Naive thymus-derived CD8-positive, alpha-beta T cell (primary cell): ENCODE measurements at places on chromosomes 7 and 10.

- H3K27me3 ChIP-seq, result no peaks in the 10 kb centered on the region
- H3K4me1 ChIP-seq, result no peaks in the 10 kb centered on the region
- H3K4me3 ChIP-seq, result no peak overlapping the region
- no peak for DNase-seq
- no peak overlapping the region for H3K27ac ChIP-seq
- no peaks in the 10 kb centered on the region for H3K36me3 ChIP-seq
Measured at GRCh38 chr10:56874950-56875349, 513.9 kb upstream of the ZWINT start.

GRCh38 chr10:118850418-118851061, 95.8 kb upstream of the CACUL1 start:
- peak; percentile 36 for DNase-seq
- peaks cover 5% of the 10 kb centered on the region for H3K27me3 ChIP-seq
- H3K4me3 ChIP-seq, result no peak overlapping the region
- no peak overlapping the region for H3K27ac ChIP-seq

- no peaks in the 10 kb centered on the region for H3K36me3 ChIP-seq
- no peaks in the 10 kb centered on the region for H3K4me1 ChIP-seq
- no peak overlapping the region for H3K27ac ChIP-seq
- no peak overlapping the region for H3K4me3 ChIP-seq
Measured at GRCh38 chr7:154672659-154673415, 330.1 kb downstream of the PAXIP1 start.

DNA sequence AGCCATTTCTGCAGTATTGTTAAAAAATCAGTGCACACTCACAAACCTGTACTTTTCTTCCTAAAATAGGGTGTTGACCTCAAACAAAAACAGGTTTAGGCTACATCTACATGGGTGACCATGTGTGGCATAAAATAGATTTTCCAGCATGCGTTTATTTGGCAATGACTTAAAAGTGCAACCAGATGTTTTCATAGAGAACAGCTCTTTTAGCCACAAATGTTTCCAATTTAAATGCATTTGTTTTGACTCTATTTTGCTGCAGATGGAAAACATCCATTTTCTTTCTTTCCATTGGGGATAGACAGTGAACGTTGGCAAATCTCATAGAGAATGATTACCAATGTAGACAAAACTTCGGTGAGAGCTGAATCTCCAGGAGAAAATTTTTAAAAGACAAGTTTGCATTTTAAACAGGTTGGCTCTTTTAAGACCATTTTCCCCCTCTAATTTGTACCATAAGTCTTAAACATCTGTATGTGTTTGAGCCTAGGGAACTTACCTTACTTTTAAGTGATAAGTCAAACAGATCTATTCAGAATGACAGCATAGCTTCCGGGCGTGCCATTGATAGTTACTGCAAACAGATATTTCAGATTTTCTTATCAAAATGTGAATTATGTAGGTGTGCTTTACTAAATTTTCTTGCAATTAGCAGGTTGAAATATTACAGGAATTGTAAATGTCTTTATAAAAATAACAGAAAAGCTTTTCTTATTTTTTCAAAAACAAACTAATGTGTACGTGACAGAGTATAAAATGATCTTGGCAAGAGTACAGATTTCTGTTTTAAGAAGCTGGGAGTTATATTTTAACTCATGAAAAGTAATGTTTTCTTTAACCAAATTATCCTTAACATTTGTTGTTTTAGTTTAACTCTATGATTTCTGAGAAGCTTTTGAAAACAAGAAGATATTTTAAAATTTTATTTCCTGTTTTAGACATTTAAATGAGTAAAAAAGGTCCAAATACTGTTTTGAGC, 144.9 kb downstream of the HGF start:
- H3K36me3 ChIP-seq, result no peaks in the 10 kb centered on the region
- H3K4me3 ChIP-seq, result no peak overlapping the region
- H3K27ac ChIP-seq, result no peak overlapping the region
- no peak for DNase-seq

GRCh38 chr10:133041101-133041500, 46.6 kb upstream of the ADGRA1 start:
- DNase-seq, result no peak
- no peaks in the 10 kb centered on the region for H3K4me1 ChIP-seq
- no peaks in the 10 kb centered on the region for H3K36me3 ChIP-seq

DNA sequence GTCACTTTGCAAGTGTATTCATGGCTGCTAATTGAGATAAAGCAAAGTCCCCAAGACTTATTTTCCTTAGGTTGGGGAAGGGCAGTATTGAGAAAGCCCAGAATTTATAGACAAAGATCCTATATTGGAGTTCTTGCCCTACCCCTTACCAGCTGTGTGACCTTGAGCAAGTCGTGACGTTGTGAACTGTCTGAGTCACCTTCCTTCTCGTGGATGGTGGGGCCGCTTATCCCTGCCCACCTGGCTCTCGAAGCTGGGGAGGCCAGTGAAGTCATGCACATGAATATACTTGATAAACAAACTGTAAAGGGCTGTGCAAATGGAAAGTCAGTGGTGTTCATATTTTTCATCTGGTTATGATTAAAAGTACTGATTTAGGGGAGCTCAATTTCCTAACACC, 127.4 kb downstream of the TACC2 start:
- peaks cover 41% of the 10 kb centered on the region for H3K27me3 ChIP-seq
- no peak for DNase-seq
- H3K36me3 ChIP-seq, result no peaks in the 10 kb centered on the region
- H3K4me1 ChIP-seq, result no peaks in the 10 kb centered on the region
- no peak overlapping the region for H3K4me3 ChIP-seq

- no peak for DNase-seq
- H3K4me3 ChIP-seq, result no peak overlapping the region
- peaks cover 43% of the 10 kb centered on the region for H3K36me3 ChIP-seq
- H3K4me1 ChIP-seq, result no peaks in the 10 kb centered on the region
- no peaks in the 10 kb centered on the region for H3K27me3 ChIP-seq
- H3K27ac ChIP-seq, result no peak overlapping the region
Measured at GRCh38 chr7:66379542-66380160, 174.5 kb downstream of the TPST1 start.

- H3K4me3 ChIP-seq, result no peak overlapping the region
- H3K27ac ChIP-seq, result peak overlapping the region; percentile 4
- H3K27me3 ChIP-seq, result peaks cover 3% of the 10 kb centered on the region
- peaks cover 2% of the 10 kb centered on the region for H3K4me1 ChIP-seq
- DNase-seq, result no peak
Measured at GRCh38 chr7:93027044-93027443, 90.7 kb downstream of the SAMD9 start.

- H3K4me3 ChIP-seq, result no peak overlapping the region
- H3K36me3 ChIP-seq, result no peaks in the 10 kb centered on the region
- peaks cover 23% of the 10 kb centered on the region for H3K27me3 ChIP-seq
- H3K4me1 ChIP-seq, result no peaks in the 10 kb centered on the region
- no peak for DNase-seq
- H3K27ac ChIP-seq, result no peak overlapping the region
Measured at GRCh38 chr10:35908451-35908850, 266.4 kb upstream of the FZD8 start.

DNA sequence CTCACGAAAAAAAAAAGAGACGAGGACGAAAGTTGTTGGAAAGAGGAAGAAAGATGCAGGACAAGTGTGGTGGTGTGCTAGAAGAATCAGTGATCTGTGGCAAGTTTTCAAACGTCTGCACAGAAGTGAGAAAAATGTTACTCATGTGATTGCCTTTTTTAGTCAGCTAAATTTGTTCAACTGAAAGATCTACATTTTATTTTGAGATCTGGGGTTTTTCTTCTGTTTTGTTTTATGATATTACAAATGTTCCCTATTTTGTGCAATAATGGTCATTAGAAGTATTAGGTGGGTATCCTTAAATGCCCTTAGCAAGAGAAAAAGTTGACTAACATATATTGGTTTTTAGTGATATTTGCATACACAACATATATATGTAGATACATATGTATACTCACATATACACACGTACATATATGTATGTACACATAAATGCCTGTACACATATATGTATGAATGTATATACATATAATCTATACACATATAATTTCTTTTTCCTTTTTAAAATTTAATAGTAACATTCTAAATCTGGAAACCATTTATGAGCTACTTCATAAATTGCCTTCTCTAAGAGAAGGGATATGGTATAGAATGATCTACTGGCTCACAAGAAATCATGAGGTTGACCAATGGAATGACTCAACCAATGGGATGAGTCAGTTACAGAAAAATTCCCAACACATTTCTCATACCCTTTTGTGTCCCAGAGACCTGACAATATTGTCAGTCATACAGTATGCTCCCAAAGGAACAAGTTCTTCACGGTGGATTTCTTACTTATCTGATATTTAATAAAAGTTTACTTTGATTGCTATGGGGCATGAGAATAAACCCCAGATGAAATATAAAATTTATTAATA, 38.4 kb downstream of the SLC39A12 start:
- H3K4me3 ChIP-seq, result no peak overlapping the region
- peaks cover 2% of the 10 kb centered on the region for H3K4me1 ChIP-seq
- no peak overlapping the region for H3K27ac ChIP-seq
- DNase-seq, result no peak
- H3K36me3 ChIP-seq, result no peaks in the 10 kb centered on the region

DNA sequence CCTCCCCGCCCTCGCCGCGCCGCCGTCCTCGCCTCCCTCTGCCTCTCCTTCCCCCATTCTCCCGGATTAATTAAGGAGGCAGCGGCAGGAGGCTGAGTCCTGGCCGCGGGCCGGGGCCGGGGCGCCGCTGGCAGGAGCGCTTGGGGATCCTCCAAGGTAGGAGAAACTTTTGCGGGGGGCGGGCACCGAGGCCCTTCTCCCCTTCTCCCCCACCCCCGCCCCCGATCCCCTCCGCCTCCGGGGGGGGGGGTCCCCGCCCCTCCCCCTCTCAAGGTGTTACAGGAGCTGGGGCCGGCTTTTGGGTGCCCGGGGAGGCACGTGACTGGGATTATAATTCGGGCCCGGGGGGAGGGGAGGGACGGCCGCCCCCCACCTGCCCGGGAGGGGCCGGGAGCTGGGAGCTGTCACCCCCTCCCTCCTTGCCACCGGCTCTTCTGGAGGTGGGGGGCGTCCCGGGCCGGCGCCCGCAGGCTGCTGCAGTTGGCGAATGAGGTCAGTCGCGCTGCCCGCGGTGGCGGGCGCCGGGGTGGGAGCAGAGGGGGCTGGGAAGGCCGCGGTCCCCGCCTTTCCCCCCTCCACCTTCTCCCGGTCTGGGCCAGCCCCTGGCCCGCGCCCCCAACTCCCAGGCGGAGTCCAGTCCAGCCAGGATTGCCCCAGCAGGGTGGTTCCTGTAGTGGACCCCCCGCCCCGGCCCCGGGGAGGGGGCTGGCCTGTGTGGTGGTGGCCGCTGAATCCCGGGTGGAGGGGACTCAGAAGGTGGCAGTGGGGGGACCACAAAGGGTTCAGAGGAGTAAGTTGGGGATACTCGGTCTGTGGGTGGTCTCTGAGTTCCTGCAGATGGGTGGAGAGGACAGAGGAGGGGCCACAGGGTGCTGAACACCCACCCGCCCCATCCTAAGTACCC, 567 bp downstream of the GTF2IRD1 start:
- peaks cover 20% of the 10 kb centered on the region for H3K4me1 ChIP-seq
- no peak for DNase-seq
- no peaks in the 10 kb centered on the region for H3K36me3 ChIP-seq
- no peak overlapping the region for H3K27ac ChIP-seq

DNA sequence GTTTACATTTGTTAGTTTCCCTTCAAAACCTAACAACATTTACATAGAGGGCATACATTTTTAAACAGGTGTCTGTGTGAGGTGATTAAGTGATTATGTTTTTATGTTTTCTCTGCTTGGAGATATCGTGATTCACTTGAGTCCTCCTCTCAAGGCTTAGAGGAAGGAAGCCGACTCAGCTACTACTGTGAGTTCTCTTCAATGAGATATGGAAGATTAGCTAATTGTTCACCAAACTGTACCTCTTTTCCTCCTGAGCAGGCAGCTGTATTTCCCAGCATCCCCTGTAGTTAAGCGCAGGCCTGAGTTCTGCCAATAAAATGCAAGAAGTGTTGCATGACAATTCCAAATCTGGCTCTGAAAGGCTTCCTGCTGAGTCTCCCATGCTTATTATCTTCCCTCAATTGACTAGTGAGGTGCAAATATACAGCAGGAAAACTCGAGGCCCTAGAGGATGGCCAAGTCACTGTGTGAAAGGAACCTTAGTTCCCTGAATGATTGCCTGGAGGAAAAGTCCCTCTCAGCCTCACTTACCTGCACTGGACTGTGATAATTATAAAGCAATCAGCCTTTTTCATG, 528.7 kb downstream of the GRM8 start:
- no peak overlapping the region for H3K27ac ChIP-seq
- H3K36me3 ChIP-seq, result no peaks in the 10 kb centered on the region
- no peaks in the 10 kb centered on the region for H3K4me1 ChIP-seq
- H3K4me3 ChIP-seq, result no peak overlapping the region
- no peak for DNase-seq

DNA sequence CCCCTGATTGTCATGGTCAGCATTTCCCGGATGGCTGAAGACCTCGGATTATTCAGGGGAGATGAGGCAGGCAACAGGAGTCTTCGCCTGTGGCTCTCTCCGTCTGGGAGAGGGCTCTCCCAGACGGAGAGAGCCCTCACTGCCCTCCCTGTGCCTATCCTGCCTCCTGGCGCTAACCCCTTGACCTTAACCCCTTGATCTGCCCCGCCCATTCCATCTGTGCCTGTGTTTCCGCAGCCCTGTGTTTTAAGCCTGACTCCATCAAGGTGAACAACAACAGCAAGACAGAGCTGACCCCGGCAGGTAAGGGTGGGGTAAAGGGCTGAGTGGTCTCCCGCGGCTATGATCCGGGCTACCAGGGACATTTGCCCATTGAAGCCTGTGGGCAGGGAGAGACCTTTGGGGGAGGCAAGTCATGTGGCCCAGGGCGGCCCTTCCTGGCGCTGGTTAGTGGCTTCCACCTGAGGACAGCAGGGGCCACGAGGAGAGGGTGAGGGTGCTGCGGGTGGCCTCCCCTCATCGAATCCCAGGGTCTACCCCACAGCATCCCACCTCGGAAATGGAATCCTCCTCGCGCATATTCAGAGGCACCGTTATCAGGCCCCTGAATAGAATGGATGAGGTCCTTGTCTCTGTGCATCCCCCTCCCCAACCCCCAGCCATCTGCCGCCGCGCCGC, 4.2 kb upstream of the MUC12 start:
- peaks cover 59% of the 10 kb centered on the region for H3K27me3 ChIP-seq
- peak overlapping the region; percentile 87 for H3K4me3 ChIP-seq
- H3K36me3 ChIP-seq, result peaks cover 2% of the 10 kb centered on the region
- no peak for DNase-seq

DNA sequence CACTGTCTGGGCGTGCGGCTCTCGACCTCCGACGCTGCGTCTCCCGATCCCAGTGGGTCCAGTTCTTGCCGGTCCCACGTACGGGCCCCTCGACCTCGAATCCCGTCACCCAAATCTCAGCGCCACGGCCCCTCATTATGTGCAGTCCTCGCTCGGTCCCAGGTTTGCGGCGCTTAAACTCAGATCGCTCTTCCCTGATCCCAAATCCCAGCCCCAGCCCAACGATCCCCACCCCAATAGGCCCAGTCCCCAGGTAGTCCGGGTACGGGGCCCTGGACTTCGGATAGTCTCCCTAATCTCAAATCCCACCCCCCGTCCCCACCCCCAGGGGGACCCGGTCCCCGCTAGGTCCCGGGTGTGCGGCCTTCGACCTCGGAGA, 666 bp downstream of the HNRNPF start:
- H3K27ac ChIP-seq, result peak overlapping the region; percentile 100
- peak overlapping the region; percentile 98 for H3K4me3 ChIP-seq
- H3K36me3 ChIP-seq, result no peaks in the 10 kb centered on the region
- H3K4me1 ChIP-seq, result peaks cover 19% of the 10 kb centered on the region
